ENCODE measurements at places on chromosomes 6 and 20.

DNA sequence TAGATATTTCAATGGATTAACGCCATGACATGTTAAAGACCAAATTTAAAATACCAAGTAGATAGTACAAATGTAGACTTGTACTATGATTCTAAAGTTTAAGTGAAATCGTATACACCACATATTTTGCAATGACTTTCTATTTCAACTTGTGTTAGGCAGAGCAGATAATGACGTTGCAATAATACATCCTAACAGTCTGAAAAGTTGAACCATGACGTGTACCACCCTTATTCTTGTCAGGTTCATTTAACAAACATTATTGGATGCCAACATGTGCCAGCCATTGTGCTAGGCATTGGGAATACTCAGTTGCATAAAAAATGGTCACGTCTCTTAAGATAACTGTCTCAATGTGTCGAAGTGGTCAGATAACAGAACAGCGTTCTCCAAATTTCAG, 50.0 kb downstream of the BCAS1 start:
- no peak for DNase-seq

DNA sequence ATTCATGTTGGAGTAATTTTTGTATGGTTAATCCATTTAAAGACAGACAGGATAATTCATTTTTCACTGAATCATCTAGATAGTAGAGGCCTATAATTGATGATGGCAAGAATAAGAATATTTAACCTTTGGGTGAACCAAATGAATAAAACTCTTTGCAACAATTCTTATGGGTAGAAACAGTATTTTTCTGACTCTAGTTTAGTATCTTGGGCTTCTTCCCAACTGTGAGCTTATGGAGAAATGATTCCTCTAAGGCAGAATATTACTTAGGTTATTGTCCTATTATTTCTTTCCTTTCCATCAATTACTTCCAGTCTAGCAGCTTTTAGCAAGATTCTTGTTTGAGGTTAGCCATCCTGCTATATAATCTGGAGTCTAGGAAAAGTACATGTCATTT, 734.9 kb upstream of the FLRT3 start:
- no peak for DNase-seq

- DNase-seq: no peak
Measured at GRCh38 chr6:47246551-47246950, 63.2 kb downstream of the TNFRSF21 start.

- DNase-seq: peak; percentile 90
Measured at GRCh38 chr6:19538096-19538495, 299.1 kb upstream of the ID4 start.

DNA sequence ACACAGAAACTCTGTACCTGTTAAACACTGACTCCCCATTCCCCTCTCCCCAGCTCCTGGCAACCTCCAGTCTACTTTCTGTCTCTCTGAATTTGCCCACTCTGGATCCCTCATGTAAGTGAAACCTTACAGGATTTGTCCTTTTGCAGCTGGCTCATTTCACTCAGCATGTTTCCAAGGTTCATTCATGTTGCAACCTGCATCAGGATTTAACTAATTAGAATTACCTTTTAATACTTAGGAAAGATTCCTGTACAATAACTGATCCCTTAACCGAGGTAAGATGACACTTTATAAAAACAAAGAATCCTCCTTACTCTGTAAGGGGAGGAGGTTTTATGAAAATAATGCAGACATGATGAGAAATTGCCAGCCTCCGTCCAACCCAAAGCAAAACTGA, 113.1 kb upstream of the MTHFD1L start:
- no peak for DNase-seq

- no peak for DNase-seq
Measured at GRCh38 chr6:46097366-46097765, 32.4 kb upstream of the ENPP4 start.

GRCh38 chr20:58788896-58789544, 61.7 kb downstream of the GNAS-AS1 start:
- no peak for DNase-seq

GRCh38 chr6:139277161-139277560, 14.6 kb downstream of the TXLNB start:
- no peak for DNase-seq

DNA sequence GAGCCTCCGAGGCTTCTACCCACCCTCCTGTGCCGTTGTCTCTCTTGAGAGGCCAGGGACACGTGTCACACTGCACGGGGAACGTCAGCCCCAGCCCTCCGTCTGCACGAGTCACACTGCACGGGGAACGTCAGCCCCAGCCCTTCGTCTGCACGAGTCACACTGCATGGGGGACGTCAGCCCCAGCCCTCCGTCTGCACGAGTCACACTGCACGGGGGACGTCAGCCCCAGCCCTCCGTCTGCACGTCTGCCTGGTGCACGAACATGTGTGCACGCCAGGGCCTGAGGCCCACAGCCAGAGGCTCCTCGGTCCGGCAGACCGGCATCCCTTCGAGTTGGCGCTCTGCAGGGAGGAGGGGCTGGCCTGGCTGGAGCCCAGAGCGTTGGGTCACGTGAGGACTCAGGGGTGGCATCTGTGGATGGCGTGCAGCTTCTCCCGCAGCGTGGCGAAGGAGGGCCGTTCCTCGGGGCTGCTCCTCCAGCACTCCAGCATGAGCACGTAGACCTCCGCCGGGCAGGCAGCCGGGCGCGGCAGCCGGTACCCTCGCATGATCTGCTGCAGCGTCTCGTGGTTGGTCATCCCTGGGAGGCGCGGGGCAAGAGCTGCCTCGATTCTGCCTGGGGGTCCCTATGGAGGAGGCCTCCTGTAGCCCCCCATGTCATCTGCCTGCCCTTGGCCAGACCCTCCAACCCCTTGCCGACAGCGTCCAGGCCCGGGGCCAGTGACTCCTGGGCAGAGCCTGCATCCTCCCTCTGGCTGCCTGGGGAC, 3.4 kb upstream of the PTK6 start:
- no peak for DNase-seq

DNA sequence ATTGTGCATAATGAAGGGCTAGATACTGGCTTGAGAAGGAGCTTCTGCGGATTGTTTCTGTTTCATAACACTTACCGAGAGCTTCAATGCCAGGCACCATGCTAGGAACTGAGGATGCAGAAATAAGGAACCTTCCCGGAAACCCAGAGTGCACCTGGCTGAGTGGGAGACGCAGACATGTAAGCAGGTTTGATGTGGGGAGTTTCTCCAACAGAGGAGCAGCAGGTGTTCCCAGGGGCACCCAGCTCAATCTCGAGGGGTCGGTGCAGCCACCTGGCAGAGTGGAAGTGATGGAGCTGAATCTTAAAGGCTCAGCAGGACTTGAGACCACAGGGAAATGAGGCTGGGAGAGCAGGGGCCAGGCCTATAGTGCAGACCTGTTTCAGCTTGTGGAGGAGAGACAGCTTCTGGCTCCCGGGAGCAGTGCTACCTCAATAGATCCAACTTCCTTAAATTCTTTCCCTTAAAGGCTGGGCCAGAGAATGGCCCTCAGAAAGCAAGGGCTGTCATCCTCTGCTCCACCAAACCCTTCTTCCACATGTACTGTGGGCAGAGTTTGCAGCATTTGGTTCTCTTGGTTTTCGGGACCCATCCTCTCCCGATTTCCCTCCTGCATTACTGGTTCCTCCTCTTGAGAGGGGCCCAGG, 27.8 kb upstream of the SRC start:
- DNase-seq: no peak

DNA sequence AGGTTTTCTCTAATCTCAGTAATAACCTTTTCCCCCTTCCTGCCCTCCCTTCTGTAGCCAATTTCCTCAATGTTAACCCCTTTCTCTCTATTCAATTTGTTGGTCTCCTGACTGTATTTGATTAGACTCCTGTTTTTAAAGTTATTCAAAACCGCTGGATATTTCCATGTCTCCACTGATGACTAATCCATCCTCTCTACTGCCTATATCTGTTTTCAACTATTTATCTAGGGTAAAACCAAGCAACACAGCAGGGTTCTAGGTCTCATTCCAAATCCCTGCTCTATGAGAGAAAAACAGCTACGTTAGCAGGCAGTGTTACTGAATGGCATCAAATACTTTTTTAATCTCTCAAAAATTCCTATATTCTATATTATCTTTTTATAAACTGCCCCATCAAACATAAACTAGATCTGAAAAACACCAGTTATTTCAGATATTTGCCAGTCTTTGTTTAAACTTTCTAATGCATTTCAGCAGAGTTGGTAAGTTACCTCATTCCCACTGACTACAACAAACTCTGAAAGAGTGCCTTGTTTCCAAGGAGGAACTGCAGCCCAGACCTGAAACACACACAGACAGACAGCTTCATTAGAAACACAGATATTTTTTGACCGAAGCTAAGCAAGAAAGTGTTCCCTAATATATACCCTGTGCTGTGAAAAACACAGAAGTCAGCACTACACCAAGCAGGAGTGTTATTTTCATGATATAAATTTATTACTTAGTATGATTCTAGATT, 8.2 kb downstream of the RTN4IP1 start:
- DNase-seq: no peak

DNA sequence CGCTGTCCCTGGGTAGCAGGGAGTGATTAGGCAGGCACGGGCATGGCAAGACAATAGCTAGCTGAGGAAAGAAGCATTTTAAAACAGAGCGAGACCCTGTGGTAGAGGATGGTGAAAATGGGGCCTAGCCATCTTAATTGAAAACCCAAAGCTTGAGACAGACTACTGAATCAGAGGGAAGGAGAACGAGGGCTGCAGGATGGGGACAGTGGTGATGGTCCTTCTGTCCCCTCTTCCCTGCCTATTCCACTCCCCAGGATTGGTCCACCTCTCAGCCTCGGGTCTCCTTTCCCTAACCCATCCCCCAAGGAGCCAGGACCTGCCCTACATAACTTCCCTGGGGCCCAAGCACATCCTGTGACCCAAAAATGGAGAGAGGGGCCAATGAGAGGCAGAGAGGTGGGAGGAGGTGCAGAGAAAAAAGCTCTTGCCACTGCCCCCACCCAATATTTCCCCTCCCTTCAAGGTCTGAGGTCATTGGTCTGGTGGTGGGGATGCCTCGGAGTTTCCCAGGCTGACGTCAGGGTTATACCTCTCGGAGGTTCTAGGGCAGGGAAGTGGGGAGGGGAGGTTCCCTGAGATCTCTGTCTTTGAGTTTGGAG, 884 bp upstream of the CUTA start:
- DNase-seq: no peak

GRCh38 chr20:17343656-17344452, 117.0 kb downstream of the PCSK2 start:
- no peak for DNase-seq

DNA sequence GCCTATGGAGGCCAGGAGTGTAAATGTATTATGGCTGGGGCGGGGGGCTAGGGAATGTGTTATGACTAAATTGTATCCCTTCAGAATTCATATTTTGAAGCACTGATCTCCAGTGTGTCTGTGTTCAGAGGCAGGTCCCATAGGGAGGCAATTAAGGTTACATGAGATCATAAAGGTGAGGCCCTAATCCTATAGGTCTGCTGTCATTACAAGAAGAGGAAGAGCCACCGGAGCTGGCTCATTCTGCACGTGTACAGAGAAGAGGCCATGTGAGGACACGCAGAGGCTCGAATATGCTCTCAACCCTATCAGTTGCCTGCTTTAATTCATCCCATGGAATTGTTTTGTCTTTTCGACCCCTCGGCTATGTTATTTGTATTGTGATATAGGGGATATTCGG, 76.9 kb downstream of the VTA1 start:
- no peak for DNase-seq

- DNase-seq: no peak
Measured at GRCh38 chr6:166466178-166467122, 83.7 kb upstream of the MPC1 start.

DNA sequence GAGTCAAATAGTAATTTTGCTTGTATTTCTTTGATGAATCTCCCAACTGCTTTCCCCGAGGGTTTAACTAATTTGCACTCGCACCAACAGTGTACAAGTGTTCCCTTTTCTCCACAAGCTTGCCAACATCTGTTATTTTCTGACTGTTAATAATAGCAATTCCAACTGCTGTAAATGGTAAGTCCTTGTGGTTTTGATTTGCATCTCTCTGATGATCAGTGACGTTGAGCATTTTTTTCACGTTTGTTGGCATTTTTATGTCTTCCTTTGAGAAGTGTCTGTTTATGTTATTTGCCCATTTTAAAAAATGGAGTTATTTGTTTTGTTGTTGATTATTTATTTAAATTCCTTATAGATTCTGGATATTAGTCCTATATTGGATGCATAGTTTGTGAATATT, 399.8 kb upstream of the MAN1A1 start:
- DNase-seq: no peak

DNA sequence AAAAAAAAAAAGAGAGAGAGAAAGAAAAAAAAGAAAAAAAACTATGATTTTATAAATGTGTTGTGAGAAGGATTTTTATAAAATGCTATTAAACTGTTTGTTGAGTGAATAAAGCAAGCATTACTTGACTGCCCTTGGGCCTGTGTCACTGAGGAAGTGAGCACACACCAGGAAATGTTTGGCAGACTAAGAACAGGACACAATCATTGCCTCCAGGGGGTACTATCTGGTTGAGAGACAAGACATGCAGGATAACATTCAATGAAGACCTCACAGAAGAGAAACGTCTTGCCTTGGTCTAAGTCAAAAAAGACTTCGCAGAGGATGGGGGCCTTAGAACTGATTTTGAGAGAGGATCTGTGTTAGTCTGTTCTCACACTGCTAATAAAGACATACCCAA, 40.6 kb downstream of the MTFR2 start:
- DNase-seq: no peak

GRCh38 chr6:20061952-20062351, 150.3 kb downstream of the MBOAT1 start:
- DNase-seq: no peak

- no peak for DNase-seq
Measured at GRCh38 chr6:80886475-80886874, 780.0 kb downstream of the BCKDHB start.

- no peak for DNase-seq
Measured at GRCh38 chr6:81834141-81834681, 81.7 kb upstream of the TENT5A start.

GRCh38 chr6:8174571-8174970, 72.2 kb upstream of the EEF1E1 start:
- DNase-seq: no peak

DNA sequence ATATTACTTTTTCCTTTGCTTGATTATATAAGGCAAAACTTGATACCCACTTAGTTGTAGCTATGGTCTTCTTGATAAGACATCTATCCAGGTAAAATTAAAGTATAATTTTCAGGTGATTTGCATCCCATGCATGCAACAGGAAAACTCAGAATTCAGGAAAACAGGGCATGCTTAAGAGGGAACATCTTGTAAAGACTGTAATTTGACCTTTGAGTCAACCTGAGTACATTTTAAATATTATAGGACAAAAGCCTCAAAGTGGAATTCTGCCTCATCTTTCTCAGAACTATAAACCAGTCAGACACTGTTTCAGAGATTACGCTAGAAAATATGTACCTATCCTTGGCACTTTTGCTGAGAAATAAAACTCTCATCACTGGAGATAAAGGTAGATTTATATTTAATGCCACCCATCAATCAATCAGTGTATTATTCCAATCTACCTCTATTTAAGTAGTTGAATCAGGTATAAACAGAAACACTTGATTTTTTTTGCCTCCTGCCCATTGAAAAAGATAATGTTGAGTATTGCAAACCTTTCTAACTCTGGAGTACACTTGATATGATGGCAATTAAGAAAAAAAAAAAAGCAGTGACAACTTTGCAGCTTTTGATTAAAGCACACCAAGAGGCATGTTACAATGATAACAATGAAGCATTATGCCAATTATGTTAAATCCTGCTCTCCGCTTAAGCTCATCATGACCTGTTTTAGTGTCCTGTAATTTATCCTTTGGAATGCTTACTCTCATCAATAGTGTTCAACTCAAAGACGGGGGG, 2.8 kb downstream of the CITED2 start:
- no peak for DNase-seq
